ENCODE measurements at places on chromosomes 3 and 15.
A peak's percentile ranks its signal among the peaks of the same experiment; 100 is the strongest.

DNA sequence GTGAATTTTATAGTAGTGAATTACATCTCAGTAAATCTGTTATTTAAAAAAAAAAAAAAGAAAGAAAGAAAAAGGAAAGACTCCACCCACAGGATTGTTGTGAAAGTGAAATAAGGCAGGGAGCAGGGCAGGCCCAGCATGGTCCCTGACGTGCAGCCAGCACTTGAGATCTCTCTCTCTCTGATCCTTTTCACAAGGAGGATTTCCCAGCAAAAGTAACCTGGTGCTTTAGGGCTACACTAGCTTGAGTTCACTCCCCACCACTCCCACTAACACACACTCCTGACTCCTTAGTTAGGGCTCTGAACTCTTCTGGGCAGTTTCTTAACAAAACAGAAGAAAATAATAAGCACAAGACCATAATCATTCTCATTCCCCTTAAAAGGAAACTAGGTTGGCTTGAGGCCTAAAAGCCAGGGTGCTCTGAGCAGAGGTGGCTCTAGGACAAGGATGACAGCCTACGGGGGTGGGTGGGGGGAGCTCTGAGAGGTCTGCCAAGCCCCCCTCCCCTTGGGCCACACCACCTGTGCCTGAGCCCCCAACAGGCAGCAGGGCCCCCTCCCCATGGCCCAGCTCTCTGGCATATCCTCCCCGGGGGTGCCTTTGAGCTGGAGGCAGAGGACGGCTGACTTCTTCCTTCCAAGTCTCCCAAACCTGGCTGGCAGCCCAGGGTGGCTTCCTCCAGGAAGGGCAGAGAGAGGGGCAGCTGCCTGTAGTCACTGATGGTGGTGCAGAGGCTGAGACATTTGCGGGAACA, 856 bp downstream of the TMEM40 start:
- DNase-seq = no peak

DNA sequence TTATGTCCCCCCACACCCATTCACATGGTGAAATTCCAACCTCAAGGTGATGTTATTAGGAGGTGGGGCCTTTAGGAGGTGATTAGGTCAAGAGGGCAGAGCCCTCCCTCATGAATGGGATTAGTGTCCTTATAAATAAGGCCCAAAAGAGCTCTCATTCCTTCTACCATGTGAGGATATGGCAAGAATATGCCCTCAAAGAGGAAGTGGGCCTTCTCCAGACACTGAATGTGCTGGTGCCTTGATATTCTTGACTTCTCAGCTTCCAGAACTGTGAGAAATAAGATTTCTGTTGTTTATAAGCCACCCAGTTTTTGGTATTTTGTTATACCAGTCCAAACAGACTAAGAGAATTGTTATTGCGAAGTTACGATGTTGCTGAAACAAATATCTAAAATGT, 94.4 kb downstream of the ANKRD28 start:
- no peak for DNase-seq

DNA sequence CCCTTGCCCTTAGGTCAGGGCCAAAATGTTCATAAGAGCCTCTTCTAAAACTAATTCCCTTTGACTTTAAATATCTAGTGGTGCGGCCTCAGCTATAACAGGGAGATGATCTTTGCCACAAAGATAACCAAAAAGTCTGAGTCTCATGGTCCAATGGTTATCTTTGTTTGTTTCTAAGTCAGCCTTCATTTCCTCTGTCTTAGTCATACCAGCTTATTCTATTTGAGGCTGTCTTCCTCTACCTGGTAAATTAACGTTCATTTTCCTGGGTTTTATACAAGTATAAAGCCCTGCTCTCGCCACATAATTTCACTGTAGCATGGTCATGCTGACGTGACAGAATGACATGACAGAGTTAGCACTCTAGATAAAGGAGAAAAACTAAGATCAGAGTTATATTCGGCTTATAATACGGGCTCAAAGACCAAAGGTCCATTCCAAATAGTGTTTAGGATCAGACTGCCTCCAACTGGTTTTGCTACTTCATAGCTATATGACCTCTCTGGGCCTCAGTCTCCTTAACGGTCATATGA, 18.4 kb downstream of the ZNF860 start:
- DNase-seq = no peak

- DNase-seq = peak; percentile 32
These were observed at the start of gene ILDR1 for GRCh38 chr3:122021811-122022401. Gene ILDR1 (minus strand): TSS chr3:122022247. CDS start chr3:122022077, 170 bp downstream.

GRCh38 chr3:5645692-5646410, 458.3 kb downstream of the EDEM1 start:
- no peak for DNase-seq

DNA sequence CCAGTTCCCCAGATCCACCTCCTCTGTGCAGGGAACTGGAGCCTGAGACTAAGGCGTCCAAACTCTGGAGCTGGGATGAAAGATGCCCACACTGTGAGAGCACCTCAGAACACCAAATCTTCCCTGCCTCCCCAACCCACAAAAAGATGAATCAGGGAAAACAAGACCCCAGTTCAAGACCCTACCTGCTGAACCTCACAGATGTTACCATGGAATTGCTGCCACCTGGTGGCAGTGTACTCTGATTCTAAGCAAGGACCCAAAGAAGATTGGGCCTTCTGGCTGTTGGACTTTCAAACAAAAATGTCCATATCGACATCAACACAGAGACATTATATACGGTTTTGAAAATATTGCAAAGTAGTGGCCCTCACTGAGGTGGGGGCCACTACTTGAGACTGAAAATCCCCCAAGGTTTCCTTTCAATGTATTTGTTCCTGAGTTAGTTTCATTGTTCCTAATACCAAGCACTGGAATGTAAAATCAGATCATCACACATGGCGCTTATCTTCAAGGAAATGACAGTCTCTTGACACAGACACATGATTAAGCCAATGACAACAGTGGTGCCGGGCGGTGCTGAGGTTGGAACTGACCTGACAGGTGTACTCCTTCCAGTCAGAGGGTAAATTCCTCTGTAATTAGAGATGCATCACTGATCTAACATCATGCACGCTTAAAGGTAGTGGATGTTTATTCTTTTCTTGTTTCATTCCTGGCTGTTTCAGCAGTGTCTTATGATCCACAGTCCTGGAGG, 67.6 kb downstream of the SLC6A11 start:
- DNase-seq = peak; percentile 33

- no peak for DNase-seq
These were observed 21.9 kb downstream of the CEP19 start for GRCh38 chr3:196689941-196690660.

- no peak for DNase-seq
These were observed 133.3 kb downstream of the OSBPL10 start for GRCh38 chr3:31847760-31848159.

DNA sequence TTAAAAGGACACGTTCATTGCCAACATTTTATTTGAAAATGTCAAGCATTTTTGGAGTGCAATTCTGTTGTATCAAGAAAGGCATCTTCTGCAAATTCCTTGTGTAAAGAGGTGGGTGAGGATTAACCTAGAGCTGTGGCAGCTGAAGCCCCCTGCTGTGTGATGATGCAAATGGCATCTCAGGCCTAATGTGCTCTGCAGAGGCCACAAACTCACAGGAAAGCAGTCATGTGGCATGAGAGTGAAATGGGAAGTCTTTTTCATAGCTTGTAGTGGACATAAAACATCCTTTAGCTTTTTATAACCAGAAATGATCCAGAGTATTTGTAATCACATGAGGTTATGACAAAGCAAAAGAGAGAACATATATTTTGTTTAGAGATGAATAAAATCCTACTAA, 6.4 kb downstream of the CADM2 start:
- no peak for DNase-seq

DNA sequence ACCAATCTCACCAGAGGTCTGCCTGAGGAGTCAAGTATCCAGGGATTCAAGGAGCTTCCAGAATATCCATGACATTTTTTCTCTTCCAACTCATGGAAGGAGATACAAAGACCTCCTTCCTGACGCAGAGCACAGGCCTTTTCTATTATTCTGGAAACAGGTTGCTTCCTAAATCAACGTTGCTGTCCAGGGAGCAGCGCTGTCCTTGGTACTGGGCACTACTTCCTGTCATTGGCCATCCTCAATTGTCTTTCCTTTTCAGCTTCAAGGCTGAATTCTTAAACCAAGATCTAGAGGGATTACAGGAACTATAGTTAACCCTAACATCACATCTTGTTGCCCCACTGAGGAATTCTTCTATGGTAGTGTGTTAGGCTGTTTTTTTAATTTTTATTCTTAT, 50.4 kb upstream of the TBC1D21 start:
- no peak for DNase-seq

DNA sequence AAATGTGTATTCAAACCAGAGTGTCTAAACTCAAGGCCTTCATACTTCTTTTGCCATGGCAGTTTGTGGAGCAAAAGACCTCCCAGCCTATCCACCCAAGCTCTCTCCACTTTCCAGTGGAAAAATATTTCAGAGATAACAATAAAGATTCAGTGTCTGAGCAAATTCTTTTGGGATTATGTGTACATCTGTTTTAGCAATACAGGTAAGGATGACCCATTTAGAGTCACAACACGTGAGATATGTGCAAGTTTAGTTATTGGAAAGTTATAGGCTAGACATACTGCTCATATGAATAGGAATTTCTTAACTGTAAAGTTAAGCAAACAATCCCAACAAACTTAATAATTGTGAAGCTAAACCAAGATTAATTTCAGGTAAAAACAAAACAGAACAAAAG, 174.5 kb upstream of the LRIG1 start:
- no peak for DNase-seq

- DNase-seq = no peak
These were observed 489.2 kb upstream of the UBE2E2 start for GRCh38 chr3:22713936-22714335.

DNA sequence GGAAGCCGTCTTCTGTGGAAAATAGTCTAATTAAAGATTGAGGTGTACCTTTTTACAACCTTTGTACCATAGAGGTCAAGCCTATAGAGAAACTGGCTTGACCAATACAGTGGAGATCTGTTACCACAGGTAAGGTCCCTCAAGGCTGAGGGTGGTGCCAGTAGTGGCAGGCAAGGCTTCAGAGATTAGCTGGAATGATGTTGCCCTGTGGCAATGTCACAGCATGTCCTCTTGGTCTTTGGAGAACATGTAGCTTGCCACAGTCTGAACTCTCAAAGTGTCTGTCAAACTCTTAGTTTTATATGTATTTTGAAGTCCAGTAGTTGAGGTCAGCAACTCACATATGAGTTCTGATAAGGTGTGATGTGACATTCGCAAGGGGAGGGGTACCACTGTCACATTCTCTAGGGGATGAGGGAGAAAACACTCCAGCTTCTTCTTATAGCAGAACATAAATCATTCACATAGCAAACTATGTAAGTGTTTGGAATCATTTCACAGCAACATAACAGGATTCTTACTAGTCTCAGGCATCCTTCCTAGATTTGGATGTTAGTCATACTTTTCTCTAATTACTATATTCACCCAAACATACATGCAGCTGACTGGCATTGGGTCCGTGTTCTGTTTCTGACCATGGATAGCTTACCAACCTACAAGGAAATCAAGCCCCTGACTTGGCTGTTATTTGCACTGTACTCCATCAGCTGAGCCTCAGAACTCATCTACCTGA, 173.6 kb downstream of the UBE2E2 start:
- DNase-seq = no peak

DNA sequence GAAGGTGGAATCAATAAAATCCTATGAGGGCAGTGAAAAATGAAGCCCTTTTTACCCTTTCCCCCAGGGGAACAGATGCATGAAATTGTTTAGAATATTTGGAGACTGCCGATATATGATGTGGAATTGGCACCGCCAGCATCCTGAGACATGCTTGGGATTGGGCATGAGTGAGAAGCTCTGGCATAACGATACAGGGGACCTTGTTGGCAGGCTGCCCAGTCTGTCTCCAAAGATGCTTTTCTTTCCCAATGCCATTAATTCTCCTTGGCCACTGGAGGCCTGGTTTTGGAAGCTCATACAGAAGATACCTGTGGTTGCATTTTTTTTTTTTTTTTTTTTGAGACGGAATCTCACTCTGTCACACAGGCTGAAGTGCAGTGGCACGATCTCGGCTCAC, 800.6 kb upstream of the LMCD1 start:
- no peak for DNase-seq

All from stimulated activated CD8-positive, alpha-beta memory T cell treated with anti-CD3 and anti-CD28 coated beads, Interleukin-4, amount 100 ng/mL, for 48 hours (primary cell).